ENCODE measurements at places on chromosomes 6 and 20.

DNA sequence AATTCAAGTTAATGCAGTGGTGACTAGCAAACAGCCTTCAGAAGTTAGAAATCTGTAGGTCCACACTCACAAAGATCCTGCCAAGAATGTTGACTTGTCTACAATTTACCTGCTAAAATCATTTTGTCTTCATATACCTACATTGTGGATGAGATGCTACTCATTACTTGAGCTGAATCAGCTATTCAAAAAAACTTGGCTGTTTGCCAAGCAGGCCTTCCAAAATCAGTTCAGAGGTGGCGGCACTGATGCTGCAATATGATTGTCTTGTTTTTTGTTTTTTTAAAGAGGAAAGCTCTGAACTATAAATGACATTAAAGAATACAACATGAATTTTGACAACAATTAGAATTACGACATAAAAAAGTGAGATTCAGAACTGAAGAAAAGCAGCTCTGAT lies 354.7 kb upstream of the KHDRBS2 start:
- DNase-seq: no peak

- no peak for DNase-seq
Observed at GRCh38 chr6:98687752-98688151, 146.6 kb upstream of the POU3F2 start.

DNA sequence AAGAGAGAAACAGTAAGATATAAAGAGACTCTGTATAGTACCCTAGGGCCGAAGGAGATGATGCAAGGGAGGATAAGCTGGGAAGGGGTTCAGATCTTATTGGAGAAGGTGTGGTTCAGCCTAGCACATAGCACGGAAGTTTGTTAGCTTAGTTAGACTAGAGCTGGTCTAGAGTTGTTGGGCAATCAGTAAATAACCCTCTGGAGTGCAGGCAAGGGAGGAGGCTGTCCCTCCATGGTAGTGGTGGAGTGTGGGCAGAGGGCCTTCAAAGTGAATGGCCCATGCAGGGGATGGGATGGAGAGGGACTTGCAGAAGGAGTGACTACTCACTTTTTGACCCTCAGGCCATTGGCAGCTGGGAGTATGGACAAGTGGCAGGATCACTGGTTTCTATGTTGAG lies 20.0 kb downstream of the TULP4 start:
- DNase-seq: no peak

DNA sequence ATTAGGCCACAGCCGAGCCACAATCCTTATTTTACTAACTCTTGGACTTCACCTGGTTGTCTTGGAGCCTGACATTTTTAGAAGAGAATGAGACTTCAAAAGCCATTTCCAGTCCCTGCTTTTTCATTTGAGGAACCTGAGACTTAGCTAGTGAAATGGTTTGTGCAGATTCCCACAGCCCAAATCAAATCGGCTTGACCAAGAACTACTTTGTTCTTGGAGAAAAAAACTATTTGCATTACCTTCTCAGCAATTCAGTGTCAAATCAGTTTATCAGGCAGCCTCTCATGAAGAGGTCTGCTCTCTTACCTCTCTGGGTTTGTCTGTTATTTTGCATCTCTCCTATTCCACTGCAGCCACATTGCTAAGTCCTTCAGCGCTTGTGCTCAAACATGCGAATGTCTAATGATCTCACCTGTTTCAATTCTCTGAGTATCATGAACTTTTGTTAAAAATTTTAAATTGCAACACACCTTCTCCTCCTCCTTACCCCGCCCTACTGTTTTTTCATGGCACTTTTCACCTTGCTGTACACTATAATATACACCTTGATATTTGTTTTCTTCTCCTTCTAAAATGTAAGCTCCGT lies 573 bp upstream of the IFNGR1 start:
- DNase-seq: no peak

DNA sequence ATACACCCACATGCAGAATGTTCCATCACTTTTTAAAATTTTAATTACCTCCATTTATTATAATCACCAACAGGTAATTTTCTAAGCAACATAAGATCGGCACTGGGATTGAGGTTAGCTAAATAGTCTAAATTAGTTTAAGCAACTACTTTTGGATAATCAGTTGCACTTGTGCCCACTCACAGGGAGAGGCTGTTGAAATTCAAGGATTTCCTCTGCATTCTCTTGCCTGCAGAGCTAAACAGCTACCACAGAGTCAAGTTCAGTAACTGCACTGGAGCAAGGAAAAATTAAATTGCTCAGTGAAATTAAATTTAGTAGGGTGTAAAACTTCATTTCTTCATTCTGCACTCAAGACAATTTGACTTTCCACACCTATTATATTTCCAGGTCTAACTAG lies 120.7 kb upstream of the CCDC28A start:
- no peak for DNase-seq

Data from DMS153 (cell line).